IPS DF 6.9 (cell line): ENCODE measurements at places on chromosomes 16 and 17.
A peak's percentile ranks its signal among the peaks of the same experiment; 100 is the strongest.

GRCh38 chr17:40646791-40647623, 611 bp downstream of the SMARCE1 start:
- DNase-seq: no peak

DNA sequence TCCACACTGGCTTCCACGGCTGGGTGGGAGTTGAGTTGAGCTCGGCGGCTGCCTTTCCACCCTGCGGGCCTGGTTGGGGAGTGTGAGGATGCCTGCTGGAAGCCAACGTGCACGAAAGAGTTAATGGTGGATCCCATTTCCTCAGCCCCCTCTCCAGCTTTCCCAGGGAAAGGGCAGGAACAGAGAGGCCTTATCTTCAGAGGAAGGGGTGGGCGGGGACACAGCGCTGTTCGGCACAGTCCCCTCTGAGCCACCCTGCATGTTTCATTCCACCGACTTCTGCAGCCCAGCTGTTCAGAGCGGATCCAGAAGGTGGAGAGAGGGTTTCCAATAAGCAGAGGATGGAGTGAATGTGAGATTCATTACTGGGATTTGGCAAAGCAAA, 295.3 kb downstream of the SEC14L1 start:
- DNase-seq: no peak

DNA sequence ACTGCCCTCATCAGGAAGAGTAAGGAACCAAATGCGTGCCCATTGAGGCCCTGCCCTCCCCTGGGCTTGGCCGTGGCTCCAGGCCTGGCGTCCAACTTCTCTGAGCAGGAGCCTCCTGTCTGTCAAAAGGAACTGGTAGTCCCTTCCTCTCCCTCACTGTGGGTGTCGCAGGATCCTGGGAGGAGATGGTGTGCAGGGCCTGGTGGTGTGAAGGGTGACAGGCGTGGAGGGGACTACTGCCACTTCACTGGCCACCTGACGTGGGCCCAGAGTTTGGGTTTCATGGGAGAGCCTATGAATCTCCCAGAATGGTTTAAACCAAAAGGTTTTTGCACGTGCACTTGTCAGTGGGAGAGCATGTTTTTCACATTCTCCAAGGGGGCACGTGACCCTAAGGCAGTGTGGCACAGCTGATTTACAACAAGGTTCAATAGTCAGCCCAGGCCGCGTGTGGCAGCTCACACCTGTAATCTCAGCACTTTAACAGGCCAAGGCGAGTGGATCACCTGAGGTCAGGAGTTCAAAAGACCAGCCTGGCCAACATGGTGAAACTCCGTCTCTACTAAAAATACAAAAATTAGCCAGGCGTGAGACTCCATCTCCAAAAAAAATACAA, 12.5 kb downstream of the ARL2BP start:
- DNase-seq: no peak

DNA sequence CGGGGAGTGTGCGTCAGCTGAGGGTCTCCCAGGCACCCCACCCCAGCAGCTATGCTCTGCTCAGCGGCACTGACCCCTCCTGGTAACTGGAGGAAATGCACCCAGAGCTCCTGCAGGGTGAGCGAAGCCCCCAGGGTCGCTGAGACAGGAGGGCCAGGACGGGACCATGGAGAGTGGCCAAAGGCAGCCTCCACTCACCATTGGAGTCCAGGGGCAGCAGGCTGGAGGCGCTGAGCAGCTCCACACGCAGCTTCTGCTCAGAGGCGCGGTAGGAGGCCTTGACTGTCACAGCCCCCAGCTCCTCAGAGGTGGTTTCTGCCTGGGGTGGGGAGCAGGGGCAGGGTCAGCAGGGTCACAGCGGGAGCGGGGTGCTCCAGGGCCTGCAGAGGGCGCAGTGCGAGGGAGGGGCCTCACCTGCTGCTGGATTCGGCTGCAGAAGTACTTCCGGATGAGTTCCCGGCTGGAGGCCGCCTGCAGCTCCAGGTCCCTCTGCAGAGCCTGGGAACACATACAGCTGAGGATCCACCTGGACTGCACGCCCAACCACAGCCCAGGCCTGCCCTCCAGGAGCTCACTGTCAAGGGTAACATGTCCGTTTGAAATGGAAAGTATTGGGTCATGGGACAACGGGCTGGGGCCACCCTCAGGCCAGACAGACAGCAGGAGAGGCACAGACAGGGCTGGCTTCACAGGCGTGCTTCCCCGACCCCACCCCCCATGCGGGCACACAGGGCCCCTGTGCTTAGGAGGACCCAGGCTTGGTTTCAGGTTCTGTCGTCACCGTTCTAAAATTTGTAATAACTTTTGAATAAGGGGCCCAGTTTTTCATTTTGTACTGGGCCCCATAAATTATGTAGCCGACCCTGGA, 13.8 kb downstream of the UNC13D start:
- peak; percentile 63 for DNase-seq

- no peak for DNase-seq
These were observed 1.8 kb downstream of the TSPOAP1 start for GRCh38 chr17:58326609-58327362.

GRCh38 chr17:28720247-28720996, 637 bp downstream of the RPL23A start:
- DNase-seq: no peak

GRCh38 chr17:63918305-63918704, 334 bp downstream of the GH1 start:
- DNase-seq: no peak

- no peak for DNase-seq
These were observed 105.4 kb upstream of the TBX2 start for GRCh38 chr17:61294286-61294685.

- DNase-seq: no peak
These were observed 98.4 kb upstream of the DNAH9 start for GRCh38 chr17:11499881-11500280.
